Karpas-422 (cell line): ENCODE measurements at places on chromosomes 16 and 17.

DNA sequence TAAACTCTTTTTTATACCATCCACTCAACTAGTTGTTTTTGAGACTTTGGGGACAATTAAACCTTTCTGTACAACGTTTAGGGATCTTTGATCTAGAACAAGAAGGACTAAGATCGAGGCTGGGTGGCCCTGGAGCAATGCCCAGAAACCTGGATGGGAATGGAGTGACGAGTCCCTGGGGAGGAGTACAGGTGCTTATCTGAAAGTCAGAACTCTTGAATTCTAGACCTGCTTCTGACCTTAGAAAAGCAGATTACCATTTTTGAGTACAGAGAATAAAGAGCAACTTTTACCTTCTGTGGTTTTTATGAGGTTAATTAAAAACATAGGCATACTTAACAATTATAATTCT, 17.8 kb downstream of the UBE2Z start:
- DNase-seq: no peak
- peaks cover 8% of the 10 kb centered on the region for H3K4me1 ChIP-seq
- H3K27ac ChIP-seq: no peak overlapping the region
- H3K4me3 ChIP-seq: no peak overlapping the region

GRCh38 chr16:67372664-67373063, 20.6 kb downstream of the TPPP3 start:
- H3K27me3 ChIP-seq: 0 out of 2 replicates have a peak, but pooled peaks cover 5% of the 10 kb centered on the region
- no peak overlapping the region for H3K4me3 ChIP-seq
- no peak overlapping the region for H3K27ac ChIP-seq

- no peaks in the 10 kb centered on the region for H3K27me3 ChIP-seq
- H3K27ac ChIP-seq: peak overlapping the region; percentile 97
- H3K4me1 ChIP-seq: peaks cover 65% of the 10 kb centered on the region
- H3K36me3 ChIP-seq: no peaks in the 10 kb centered on the region
These were observed 4.4 kb downstream of the KDM6B start for GRCh38 chr17:7838090-7839075.

DNA sequence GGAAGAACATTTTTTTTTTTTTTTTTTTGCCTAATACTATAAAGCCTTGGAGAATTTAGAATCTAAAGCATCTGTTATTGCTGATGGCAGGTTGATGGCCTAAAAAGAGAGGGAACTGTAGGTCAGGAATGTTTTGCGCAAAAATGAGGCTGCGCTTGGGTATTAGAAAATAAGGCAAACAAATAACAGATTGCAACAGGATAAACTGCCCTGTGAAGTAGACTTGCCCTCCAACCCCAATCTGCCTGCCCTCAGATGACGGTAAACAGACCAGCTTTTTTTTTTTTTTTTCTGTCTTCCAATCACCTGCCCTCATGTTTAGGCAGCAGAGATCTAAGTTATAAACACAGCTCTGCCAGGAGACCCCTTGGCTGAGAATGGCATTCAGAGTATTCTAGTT, 3.8 kb upstream of the DHX8 start:
- no peak for DNase-seq
- no peaks in the 10 kb centered on the region for H3K36me3 ChIP-seq
- no peaks in the 10 kb centered on the region for H3K27me3 ChIP-seq

DNA sequence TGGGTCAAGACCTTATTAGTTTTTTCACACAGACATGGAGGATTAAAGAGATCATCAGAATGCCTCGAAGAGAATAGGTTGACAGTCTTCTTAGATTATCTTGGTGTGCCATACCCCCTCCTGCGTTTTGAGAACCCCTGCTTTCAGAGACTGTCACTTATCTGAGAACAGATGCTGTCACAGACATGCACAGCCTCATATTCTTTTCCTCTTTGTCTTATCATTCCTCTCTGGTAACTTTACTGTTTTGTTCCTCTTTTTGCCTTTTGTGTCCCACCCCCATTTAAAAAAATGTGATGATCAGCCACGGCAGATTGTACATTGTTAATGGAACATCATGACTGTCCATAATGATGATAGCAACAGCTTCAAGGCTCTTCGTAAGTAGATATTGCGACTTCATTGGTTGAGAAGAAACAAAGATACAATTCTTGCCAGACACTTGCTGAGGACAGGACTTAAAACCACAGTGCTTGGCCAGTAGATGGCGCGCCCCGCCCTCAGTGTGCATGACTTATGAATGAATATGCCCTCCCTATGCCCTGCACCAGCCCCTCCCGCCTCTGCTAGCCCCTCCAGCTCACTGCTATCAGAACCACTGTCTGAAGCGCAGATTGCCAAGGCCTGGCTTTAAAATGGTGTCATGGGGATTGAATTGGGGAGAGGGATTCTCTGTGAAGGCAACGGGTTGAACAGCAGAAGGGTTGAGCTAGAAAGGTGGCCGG, 2.6 kb upstream of the PITPNC1 start:
- no peak overlapping the region for H3K27ac ChIP-seq
- H3K36me3 ChIP-seq: no peaks in the 10 kb centered on the region
- H3K27me3 ChIP-seq: no peaks in the 10 kb centered on the region; the same call in 1 of the 2 replicates
- DNase-seq: peak; percentile 93
- H3K4me1 ChIP-seq: peaks cover 28% of the 10 kb centered on the region

DNA sequence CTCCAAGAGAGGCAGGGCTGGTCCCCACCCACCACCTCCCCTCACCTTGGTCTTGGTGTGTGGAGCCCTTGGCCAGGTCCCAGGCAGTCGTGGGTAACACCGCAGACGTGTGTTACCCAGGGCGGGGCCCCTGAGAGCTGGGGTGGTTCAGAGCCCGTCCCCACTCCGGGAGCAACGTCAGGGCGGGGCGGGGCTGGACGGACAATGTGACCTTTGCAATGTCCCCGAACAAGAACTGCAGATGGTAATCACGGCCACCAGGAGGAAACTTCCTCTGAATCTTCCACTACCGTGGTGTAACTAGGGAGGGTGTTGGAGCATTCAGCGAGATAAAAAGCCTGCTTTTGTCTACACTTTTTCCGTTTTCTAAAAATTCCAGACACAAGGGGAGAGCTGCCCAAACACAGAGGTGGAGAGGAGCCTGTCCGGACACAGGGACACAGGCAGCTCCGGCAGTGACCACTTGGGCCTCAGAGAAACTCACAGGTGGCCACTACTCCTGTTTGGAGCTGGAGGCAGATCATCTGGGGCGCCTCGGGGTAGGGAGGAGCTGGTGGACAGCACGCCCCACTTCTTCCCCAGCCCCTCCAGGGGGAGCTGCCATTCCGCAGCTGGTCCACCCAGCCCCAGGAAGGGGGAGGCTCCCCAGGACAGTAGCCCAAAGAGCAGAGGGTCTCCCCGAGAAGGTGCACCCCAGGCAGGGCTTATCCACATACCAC, 14.2 kb upstream of the SLC38A10 start:
- H3K27me3 ChIP-seq: no peaks in the 10 kb centered on the region
- no peak overlapping the region for H3K4me3 ChIP-seq
- DNase-seq: peak; percentile 68
- H3K36me3 ChIP-seq: no peaks in the 10 kb centered on the region
- H3K27ac ChIP-seq: no peak overlapping the region

DNA sequence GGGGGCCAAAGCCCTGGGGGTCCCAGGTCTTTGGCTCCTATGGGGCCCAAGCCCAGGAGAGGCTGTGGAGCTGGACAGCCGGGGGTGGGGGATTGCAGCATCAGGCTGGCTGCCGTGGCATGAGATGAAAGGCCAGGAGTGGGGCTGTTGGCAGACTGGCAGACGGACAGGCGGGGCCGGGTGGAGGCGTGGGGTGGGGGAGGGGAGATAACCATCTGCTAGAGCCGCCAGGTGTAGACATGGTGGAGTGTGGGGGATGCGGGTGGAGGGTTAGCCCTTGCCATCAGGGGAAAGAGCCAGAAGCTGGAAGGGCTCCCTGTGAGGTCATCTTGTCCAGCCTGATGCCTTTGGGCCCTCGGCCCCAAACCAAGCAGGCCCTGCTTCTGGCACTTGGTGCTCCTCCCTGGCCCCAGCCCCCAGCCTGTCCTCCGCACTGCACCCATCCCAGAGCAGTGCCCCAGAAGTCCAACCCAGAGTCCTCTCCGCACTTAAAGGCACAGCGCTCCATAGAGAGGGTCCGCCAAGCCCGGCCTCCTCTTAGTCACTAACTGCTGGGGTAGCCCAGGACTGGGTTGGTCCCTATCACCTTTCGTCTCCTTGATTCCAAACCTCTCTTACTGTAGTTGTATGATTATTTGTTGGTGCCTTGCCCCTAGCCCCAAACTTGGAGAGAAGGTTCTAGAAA, 33.3 kb upstream of the DLX4 start:
- H3K27ac ChIP-seq: no peak overlapping the region
- no peaks in the 10 kb centered on the region for H3K27me3 ChIP-seq
- no peak for DNase-seq
- no peak overlapping the region for H3K4me3 ChIP-seq
- H3K4me1 ChIP-seq: no peaks in the 10 kb centered on the region

GRCh38 chr16:78562111-78562510, 462.7 kb downstream of the WWOX start:
- H3K27ac ChIP-seq: no peak overlapping the region
- no peaks in the 10 kb centered on the region for H3K4me1 ChIP-seq
- H3K36me3 ChIP-seq: no peaks in the 10 kb centered on the region
- H3K4me3 ChIP-seq: no peak overlapping the region
- no peak for DNase-seq

GRCh38 chr16:20300312-20301097, 26.8 kb downstream of the GP2 start:
- H3K4me3 ChIP-seq: no peak overlapping the region
- DNase-seq: peak; percentile 69

DNA sequence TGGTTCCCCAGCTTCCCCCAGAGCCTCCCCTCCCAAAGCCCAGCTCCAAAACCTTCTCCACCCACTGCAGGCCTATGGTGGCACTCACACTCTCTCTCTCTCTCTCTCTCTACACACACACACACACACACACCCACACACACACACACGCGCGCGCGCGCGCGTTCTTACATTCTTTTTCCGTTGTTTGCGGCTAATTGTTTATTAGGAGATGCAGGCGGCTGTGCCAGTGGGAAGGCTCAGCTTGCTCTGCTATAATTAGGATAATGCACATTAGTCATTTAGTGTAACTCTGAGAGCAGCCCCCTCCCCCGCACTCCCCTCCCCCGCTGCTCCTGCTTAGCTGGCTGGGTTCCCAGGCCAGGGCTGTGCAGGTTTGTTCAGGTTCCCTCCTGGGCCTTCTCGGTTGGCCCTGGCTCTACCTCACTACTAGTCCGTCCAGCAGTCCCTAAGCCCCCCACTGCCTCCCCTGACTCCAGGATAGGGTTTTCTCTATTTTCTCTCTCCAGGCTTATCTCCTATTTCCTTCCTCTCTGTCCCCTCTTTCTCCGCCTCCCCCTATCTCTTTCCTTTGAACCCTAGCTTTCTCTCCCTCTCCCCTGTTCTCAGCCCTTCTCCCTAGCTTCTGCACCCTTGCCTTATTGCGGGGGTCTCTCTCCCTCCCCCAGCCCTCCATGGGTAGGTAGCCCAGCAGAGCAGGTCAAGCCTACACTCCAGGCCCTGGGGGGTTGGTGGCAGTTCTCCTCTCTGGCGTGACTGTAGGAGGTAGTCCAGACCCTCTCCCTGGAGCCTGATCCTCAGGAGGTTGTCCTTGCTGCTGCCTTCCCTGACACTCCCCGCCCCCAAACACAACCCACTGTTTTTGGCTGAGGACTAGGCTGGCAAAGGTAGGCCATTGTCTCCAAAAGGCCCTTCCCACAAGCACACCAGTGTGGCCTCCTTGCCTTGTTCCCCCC, 34.0 kb downstream of the TMEM132E start:
- H3K36me3 ChIP-seq: no peaks in the 10 kb centered on the region
- H3K27ac ChIP-seq: no peak overlapping the region
- H3K4me3 ChIP-seq: no peak overlapping the region
- H3K27me3 ChIP-seq: no peaks in the 10 kb centered on the region

DNA sequence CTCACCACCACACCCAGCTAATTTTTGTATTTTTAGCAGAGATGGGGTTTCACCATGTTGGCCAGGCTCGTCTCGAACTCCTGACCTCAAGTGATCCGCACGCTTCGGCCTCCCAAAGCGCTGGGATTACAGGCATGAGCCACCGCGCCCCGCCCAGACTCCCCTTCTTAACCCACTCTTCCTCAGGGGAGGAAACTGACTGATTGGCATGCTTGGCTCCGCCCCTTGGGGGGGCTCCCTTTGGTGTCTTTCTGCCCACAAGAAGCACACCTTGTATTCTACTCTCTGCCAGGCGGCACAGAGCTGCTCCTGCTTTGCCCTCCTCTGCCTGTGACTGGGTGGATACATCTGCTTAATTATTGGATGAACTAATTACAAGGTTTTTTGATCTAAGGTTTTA, 4.7 kb upstream of the ASGR2 start:
- no peak for DNase-seq
- no peak overlapping the region for H3K27ac ChIP-seq
- no peaks in the 10 kb centered on the region for H3K27me3 ChIP-seq
- H3K4me3 ChIP-seq: no peak overlapping the region
- H3K36me3 ChIP-seq: no peaks in the 10 kb centered on the region
- H3K4me1 ChIP-seq: no peaks in the 10 kb centered on the region
